ENCODE measurements at places on chromosomes 2 and 18.

- DNase-seq = no peak
Measured at GRCh38 chr2:88933980-88934379, 242.5 kb downstream of the RPIA start.

GRCh38 chr2:42492691-42493467, 903 bp downstream of the KCNG3 start:
- no peak for DNase-seq

DNA sequence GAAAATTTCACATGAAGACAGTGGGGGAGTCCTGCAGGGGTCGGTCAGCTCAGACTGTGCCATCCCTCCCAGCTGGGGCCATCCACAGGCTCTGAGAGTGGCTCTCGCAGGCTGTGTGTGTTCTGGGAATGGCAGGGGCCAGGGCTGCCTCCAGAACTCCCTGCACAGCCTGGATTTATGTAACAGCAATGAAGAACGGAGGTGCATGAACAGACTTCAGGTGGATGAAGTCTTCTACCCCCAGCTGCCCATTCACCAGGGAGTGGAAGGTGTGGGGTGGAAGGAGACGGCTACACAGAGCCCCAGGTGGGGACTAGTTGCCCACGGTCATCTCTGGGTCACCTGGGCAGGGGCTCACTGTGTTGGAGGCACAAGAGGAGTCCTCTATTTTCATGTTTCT, 56.1 kb upstream of the HDAC4 start:
- DNase-seq = no peak

GRCh38 chr18:14768241-14768640, 20.3 kb downstream of the ANKRD30B start:
- DNase-seq = no peak

DNA sequence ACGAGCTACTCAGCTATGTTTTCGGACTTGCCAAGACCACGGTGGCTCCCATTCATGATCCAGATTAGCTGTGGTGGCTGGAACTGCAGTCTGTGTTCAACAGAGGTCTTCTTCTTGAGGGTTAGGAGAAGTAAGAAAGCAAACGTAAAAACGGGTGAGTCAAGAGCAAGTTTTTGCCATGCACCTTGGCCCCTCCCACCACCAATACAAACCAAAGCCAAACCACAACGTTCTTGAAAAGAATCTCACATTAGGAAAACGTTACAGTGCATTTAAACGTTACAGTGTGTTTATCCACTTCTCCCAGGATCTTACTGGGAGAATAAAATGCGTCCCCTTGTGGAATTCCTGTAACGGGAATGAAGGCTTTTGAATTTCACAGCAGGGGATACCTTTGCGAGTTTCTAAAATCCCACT, 725 bp downstream of the FBXO48 start:
- no peak for DNase-seq

DNA sequence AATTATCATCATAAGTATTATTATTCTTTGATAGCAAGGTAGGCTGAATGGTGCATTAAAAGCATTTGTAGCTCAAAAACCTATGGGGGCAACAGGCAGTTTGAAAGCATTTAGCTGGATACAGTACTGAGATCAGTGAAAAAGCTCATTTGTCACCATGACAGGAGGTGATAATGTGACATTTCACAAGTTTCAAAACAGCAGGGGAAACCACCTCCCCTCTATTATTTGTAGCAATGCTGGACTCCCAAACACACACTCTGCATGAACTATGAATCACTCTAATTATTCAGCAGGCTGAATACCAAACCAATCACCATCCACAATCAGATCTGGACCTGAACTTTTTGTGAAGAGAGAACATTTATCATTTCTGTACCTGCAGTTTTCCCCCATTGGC, 63.4 kb downstream of the MYO5B start:
- no peak for DNase-seq

DNA sequence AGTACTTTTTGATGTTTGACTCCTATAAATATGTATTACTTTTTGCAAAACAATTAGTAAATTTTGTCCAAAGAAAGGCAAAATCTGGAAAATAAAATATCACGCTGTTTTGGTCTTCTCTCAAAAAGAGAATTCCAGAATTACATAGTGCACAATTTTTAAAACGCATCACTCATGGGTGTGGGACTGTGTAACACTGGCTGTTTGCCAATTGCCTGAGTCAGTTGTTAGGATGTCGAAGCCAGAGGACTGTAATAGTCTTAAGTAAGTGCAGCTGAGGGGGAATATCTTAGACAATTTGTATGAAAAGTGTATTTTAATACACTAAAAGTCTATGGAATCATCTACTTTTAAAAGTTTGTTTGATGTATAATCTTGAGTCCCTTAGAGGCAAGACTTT, 24.1 kb upstream of the EPHA4 start:
- no peak for DNase-seq

GRCh38 chr2:70966681-70967080, 11.7 kb upstream of the ANKRD53 start:
- DNase-seq = no peak

Data from esophagus squamous epithelium (tissue), 5 donors.